Stimulated activated CD4-positive, alpha-beta T cell treated with anti-CD3 and anti-CD28 coated beads, Interleukin-12 subunit alpha, Interleukin-12 subunit beta, amount 100 ng/mL, for 4 hours (primary cell): ENCODE measurements at places on chromosomes 12 and 14.
A peak's percentile ranks its signal among the peaks of the same experiment; 100 is the strongest.

GRCh38 chr12:109678719-109679118, 34.9 kb upstream of the FAM222A start:
- DNase-seq, result no peak

- no peak for DNase-seq
Observed at GRCh38 chr12:114360485-114360884, 45.5 kb downstream of the TBX5 start.

GRCh38 chr14:68182492-68182891, 362.9 kb downstream of the RAD51B start:
- DNase-seq, result no peak

DNA sequence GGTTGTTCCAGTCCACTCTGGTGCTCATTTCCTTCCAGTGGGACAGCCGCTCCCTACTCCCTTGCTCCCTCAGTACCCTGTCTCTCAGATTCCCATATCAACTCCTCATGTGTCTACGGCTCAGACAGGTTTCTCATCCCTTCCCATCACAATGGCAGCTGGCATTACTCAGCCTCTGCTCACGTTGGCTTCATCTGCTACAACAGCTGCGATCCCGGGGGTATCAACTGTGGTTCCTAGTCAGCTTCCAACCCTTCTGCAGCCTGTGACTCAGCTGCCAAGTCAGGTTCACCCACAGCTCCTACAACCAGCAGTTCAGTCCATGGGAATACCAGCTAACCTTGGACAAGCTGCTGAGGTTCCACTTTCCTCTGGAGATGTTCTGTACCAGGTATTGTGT, 69.9 kb downstream of the RAD52 start:
- no peak for DNase-seq

DNA sequence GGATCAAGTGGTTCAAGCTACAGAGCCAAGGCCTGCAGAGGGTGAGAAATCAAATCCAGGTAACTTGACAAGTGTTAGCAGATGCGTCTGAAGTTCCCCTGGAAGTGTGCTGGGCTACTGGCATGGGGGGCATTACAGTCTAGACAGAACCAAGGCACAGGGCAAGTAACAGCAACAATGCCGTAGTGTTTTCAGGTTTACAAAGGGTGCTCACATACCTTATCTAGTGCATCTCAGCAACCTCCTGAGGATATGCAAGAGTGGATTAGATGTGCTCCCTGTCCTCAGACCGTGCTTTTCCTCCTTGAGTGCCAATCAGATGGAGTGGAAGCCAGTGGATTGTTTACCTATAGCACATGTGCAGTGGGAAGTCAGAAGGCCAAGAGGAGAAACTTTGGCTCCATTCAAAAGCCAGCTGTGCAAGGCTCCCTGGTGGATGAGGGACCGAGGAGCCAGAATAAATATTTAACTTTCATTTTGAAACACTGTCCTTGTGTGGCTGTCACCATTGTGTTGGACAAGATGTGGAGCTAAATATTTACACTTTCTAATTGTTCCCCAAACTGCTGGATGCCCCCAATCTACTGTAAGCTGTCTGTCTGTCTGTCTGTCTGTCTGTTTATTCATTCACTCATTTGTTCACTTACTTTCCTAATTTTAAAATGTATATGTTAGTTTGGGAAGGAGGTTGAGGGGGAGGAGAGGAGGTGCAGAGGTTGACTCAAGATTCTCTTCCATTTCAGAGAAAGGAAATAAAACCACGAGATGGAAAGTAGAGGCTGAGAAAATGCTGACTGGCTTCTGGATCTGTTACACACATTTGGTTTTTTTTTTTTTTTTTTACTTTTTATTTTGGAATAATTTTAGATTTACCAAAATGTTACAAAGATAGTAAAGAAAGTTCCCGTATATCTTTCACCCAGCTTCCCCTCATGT, 184.0 kb upstream of the PARP11 start:
- DNase-seq, result no peak

- no peak for DNase-seq
Observed at GRCh38 chr12:81588235-81589008, 170.7 kb downstream of the PPFIA2 start.

GRCh38 chr14:92967346-92967926, 44.5 kb downstream of the CHGA start:
- DNase-seq, result no peak

DNA sequence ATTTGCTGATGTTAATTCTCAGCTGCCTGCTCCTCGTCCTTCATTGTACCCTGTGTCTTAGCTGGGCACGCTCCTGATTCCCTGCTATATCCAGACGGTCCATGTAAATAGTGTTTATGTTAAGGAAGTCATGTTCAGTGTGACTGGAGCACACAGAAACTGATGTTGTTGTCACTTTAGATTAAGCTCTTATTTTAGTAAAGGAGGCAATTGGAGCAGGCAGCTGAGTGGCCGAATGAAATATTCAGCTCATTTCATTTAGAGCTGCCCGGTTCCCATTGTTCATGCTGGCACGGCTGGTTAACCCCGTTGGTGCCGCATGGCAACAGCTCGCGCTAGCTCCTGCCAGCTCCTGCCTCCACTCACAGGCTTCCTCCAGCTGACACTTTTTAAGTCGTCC, 446.8 kb upstream of the SOX5 start:
- DNase-seq, result no peak

GRCh38 chr14:67908052-67908754, 88.6 kb downstream of the RAD51B start:
- DNase-seq, result no peak

GRCh38 chr12:88388566-88389540, 191.4 kb downstream of the KITLG start:
- no peak for DNase-seq

- no peak for DNase-seq
Observed at GRCh38 chr12:95942101-95942523, 302 bp downstream of the CCDC38 start.

DNA sequence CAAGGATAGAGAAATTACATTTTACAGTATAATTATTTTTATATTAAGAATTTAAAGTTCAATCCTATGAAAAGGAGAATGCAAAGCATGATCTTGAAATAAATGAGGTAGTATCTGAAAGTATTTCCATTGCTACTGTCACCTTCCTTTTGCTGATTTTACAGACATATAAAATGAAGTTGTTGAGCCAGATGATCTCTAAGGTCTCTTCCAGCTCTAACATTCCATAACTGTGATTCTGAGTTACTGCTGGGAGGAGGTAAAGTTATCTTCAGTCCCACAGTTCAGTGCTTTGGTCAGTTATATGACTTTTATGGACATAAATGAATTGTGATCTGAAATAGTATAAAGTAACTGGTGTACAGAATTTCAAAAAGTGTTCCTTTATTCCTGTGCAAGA, 52.8 kb downstream of the SLC38A6 start:
- DNase-seq, result no peak

DNA sequence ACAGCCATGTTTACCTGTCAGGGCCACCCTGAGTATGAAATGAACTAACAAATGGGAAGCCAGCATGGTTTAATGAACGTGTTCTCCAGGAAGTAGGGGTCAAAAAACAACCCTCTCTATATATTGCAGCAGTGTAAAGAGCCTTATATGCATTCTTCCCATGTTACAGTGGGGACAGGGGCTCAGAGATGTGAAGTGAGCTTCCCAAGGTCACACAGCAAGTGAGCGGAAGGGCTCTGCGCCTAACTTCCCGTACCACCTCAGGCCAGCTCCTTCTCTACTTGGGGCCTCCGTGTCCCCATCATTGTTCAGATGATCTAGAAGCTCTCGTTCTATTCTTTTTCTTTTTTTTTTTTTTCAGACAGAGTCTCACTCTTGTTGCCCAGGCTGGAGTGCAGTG, 105.1 kb upstream of the MAP1LC3B2 start:
- DNase-seq, result no peak

GRCh38 chr12:124604264-124604680, 36.9 kb upstream of the NCOR2 start:
- no peak for DNase-seq

DNA sequence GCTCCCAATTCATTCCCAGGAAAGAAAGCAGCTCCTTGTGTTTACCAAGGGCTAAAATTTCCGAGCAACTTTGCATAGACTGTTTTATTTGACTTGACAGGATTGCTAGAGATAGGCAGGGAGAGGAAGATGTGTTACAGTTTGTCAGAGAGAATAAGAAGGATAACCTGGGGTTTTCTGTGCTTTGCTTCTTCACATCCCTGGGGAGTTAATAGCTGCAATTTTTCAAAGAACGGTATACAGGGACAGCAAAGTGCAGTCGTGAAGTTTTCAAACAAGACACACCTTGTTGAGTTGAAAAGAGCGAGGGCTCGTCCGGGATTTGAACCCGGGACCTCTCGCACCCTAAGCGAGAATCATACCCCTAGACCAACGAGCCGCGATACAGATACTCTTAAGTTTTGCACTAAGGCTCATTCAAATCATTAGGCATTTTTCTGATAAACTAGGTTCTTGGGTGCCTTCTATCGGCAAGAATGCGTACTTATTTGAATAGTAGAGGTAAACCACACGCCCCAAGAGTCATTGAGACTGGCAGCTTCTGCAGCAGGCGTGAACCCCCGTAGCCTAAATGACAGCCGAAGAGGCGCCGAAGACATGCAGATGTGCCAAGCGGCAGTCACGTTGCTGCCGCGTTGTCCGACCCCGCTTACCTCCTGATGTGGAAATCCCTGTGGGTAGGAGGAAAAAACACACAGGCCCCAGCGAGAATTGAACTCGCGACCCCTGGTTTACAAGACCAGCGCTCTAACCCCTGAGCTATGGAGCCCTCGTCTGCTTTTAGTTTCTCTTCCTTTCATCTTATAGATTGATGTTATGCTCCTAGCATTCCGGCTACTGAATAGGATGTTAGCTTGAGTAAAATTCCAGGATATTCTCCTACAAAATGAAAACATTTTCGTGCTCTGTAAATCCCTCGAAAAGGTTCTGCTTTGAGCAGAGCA, 22.2 kb upstream of the RNASE12 start:
- DNase-seq, result peak; percentile 82

- no peak for DNase-seq
Observed at GRCh38 chr14:89428546-89429198, 11.6 kb upstream of the FOXN3 start.

- no peak for DNase-seq
Observed at GRCh38 chr14:73662487-73662943, 17.7 kb downstream of the DNAL1 start.

DNA sequence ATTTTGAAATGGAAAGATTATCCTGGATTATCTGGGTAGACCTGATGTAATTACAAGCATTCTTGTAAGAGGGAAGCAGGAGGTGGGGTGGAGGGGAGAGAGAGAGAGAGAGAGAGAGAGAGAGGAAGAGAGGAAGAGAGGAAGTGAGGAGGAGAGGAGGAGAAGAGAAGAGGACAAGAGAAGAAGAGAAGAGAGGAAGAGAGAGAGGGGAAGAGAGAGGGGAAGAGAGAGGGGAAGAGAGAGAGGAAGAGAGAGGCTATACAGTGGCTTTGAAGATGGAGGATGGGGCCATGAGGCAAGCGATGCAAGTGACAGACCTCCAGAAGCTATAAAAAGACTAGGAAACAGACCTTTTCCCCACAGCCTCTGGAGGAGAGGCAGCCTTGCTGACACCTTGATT, 13.7 kb upstream of the CHST11 start:
- no peak for DNase-seq

GRCh38 chr14:94646066-94646465, 33.9 kb downstream of the SERPINA3 start:
- no peak for DNase-seq

- DNase-seq, result no peak
Observed at GRCh38 chr12:80217011-80217535, 117.7 kb downstream of the OTOGL start.

- no peak for DNase-seq
Observed at GRCh38 chr14:38623661-38624060, 367.8 kb upstream of the CLEC14A start.

DNA sequence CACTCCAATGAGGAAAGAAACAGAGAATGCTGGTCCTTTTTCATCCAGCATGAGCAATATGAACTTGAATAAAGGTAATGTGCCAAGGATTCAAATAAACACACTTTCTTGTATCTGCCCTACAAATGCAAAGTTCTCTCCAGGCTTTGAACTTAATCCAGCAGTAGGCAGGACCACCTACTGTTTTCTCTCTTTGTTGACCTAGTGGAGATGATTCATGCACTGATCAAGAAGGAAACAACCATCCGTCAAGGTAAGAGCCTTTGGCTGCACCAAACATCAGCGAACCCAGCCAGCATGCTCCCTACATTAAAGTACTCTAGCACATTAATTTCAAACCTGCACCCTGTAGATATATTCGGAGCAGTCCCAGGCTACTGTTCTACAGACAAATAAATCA, 489.3 kb downstream of the GALC start:
- no peak for DNase-seq

GRCh38 chr12:116595672-116596071, 36.5 kb downstream of the MAP1LC3B2 start:
- DNase-seq, result no peak

DNA sequence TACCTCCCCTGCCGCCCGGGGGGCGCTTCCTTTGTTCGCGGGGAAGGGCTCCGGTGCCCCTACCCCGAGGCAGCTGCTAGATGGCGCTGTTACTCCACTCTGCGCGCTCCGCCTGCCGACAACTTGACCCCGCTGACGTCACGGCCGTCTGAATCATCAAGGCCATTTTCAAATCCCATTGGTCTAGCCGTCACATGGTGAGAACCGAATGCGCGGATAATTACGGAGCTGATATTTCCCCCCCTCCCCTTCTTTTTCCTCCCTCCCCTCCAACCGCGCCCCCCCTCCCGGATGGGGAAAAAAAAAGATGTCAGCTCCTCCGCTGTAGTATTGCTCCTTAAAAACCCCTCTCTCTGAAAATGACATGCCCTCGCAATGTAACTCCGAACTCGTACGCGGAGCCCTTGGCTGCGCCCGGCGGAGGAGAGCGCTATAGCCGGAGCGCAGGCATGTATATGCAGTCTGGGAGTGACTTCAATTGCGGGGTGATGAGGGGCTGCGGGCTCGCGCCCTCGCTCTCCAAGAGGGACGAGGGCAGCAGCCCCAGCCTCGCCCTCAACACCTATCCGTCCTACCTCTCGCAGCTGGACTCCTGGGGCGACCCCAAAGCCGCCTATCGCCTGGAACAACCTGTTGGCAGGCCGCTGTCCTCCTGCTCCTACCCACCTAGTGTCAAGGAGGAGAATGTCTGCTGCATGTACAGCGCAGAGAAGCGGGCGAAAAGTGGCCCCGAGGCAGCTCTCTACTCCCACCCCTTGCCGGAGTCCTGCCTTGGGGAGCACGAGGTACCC, at the start of gene HOXC10:
TSS of gene HOXC10 (plus strand) at position 246 of the 791 bp plus-strand sequence. CDS start at position 360, 114 bp downstream.
- peak; percentile 80 for DNase-seq

DNA sequence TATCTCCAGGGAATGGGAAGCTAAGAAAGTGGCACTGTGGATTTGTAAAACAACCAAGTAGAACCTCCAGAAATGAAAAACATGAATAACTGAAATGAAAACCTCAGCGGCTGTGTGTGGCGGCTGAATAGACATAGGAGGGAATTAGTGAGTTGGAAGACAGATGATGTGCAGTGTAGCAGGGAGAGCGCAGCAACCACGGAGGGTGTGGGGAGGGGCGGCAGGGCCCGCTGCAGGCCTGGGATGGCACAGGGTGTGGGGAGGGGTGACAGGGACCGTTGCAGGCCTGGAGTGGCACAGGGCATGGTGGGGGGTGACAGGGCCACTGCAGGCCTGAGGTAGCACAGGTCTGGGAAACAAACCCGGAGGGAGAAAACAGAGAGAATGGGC, 51.1 kb downstream of the BEGAIN start:
- no peak for DNase-seq
